ENCODE measurements at places on chromosomes 7 and 10.

DNA sequence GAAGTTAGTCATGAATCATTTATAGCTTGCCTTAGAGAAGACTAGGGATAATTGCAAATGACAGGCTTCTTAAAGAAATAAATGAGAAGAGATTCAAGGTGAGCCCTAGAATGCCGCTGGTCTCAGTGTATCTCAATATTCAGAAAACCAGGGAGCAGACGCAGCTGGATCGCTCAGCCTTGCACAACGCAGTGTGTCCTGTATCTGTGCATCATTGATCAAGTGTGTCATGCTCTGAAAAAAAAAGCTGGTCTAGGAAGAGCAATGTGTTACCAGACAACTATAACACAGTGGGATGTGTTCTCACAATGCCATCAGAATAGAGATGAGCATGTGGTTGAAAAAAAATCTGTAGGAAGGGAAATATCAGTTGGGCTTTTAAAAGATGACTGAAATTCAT lies 230.1 kb downstream of the CALN1 start:
- DNase-seq = no peak

DNA sequence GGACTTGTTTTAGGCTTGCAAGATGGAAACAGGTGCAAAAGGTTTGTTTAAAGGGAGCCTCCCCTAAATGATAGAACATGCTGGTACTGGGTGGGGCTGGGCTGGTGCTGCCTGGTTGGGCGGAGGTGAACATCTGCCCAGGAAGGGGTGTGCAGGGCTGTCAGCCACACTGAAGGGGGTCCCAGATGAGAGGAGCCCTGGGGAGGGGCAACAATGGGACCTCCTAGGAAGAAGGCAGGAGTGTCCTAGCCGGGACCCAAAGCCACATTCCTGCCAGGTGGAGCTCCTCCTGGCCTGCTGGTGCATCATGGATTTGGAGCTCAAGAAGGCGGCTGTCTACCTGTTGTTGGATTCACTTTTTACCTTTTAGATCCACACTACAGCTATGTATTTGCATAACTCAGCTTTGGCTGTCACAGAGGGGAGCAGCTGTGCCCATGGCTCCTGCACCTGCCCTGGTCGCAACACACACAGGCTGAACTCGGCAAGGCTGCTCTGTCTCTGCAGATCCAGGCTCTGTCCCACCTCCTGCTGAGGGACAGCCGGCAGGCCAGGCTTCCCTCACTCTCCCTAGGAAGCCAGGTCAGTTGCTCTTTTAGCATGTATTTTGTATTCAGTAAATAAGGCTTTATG lies 59.9 kb downstream of the ADARB2 start:
- no peak for DNase-seq

GRCh38 chr7:128299109-128299607 lies 44.5 kb downstream of the RBM28 start:
- DNase-seq = no peak

DNA sequence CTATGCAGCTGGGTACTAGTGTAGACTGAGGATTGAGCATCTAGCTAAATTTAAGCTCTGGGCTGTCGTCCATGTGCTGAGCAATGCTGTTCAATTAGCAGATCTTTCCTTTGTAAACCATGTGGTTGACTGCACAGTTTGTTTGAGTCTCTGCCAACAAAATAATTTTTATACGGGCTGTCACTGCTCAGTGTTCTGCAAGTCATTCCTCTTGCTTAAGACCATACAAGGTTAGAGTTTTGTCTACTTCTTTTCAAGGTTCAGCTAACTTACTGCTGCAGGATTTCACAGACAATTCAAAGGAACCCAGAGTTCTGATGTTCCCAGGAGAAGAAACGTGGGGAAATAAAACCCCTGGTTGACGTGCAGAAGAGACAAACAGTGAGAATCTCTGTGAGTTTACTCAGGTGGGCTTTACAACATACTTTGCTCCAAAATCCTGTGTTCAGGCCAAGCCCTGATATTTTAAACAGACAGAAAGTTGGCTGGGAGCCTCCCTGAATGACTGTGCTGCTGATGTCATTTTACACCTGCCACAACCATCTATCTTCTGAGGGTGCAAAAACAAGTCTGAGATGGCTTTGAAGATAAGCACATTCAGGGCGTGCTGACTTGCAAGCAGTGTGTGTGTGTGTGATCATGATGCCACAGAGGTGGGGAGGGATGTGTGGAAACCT lies 177.1 kb upstream of the SVIL start:
- DNase-seq = no peak

GRCh38 chr10:18334116-18334867 lies 194.1 kb downstream of the CACNB2 start:
- no peak for DNase-seq

DNA sequence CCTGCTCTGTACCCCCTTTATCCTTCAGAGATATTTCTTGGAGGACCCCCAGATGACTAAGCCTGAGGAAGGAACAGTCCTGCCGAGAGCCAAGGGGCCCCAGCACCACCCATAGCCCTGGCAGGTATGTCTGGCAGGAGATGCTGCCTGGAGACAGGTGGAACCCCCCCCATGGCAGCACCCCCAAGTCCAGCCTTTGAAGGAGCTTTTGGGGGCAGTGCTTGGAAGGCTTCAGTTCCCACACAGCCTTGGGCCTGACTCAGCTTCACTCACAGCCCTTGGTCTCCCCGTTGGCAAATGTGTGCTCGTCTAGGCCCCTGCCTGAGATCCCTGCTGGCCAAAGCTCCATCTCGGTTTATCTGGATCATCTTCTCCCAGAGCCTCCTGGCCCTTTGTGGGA lies 23.0 kb upstream of the PCBD1 start:
- DNase-seq = no peak

DNA sequence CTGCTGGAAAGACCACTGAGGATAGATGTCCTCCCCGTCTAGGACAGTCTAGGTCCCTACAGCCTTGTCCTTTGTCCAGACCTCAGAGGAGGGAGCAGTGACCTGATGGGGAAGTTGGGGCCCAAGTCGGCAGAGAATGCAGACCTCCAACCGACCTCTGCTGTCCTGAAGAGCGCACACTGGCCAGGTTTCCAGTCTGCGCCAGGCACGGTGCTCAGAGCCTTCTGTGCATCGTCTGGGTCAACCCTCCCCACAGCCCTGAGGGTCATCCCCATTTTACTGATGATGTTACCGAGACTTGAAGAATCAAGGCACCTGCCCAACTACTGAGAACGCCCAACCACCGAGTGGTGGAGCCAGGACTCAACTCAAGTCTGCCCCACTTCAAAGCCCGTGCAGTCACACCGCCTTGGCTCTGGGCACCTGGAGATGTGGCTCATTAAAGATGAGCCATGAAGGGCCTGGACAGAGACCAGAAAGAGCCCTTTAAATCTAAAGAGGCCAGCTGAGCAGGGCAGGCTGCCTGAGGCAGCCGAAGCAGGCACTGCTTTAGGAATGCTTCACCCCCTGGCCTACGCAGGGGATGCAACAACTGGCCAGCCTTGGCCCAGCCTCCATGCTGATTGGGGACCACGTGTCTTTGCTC lies 4.4 kb downstream of the ITPRIP start:
- no peak for DNase-seq

DNA sequence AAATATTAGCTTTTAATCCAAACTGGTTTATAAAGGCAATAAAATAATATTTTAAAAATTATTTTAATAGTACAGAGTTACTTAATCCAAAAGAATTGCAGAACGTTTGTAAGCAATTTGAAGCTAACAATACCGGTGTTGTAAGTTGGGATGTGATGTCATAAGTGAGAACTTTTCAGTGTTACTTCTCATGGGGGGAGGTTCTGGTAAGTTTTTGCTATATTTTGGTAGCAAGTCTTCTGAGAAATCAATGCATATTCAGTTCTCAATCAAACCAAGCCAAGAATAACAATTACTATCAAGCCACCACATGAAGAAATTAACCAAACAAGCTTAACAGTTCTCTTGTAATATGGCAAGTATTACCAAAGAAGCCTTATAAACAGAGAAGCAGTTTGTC lies 147.1 kb upstream of the ASAH2 start:
- no peak for DNase-seq

GRCh38 chr10:6069081-6069931 lies 7.1 kb upstream of the IL2RA start:
- DNase-seq = peak; percentile 21

- no peak for DNase-seq
Observed at GRCh38 chr10:127303105-127303504, 106.7 kb upstream of the INSYN2A start.

- peak; percentile 36 for DNase-seq
Observed at GRCh38 chr10:72146071-72146470, 57.7 kb upstream of the SPOCK2 start.

- no peak for DNase-seq
Observed at GRCh38 chr10:33698033-33698432, 363.6 kb upstream of the NRP1 start.

- no peak for DNase-seq
Observed at GRCh38 chr7:54722502-54722901, 36.5 kb downstream of the SEC61G start.
